ENCODE measurements at places on chromosomes 5 and 9.

- no peak for DNase-seq
These were observed 187.7 kb downstream of the PIK3R1 start for GRCh38 chr5:68403301-68403700.

DNA sequence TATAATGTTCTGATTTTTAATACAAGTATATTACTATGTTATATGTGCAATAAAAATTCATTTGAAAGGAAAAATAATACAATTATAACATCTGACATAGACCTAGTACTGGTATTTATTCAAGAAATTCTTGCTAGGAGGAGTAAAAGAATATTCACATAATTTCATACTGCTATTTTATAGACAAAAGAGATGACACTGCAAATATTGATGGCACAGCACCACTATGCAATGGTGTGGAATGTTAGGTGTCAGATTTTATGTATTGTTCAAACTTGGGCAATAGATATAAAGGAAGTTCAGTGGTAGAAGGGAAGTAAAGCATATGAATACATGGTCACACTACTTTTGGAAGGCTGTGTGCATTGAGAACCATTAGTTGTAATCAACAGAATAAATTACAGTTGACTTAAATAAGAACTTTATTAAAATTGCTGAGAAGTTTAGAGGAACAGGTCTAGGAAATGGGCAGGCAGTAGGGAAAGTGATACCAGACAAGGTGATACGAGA, 143.9 kb downstream of the OR2K2 start:
- DNase-seq: no peak

- no peak for DNase-seq
These were observed 110.9 kb upstream of the BASP1 start for GRCh38 chr5:17106521-17106920.

- DNase-seq: no peak
These were observed 31.1 kb downstream of the FOXD1 start for GRCh38 chr5:73417303-73418034.

GRCh38 chr9:4119778-4120554, 179.9 kb downstream of the GLIS3 start:
- DNase-seq: no peak

DNA sequence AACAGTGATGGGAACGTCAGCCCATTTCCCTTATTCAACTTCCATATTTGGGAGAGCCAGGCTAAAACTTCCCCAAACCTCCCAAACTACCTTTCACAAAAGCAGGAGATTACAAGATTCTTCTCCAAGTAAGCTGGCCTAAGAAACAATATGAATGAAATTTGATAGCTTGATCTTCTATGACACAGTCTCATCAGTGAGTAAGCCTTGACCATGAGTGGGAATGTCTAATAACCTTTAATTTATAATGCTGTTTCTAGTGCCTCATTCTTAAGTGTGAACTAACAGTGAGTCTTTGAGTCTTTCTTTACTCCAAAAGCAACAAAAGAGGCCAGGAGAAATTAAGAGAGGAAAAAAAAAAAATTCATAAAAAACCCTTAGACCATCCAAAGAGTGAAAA, 1379.9 kb downstream of the EFNA5 start:
- no peak for DNase-seq

GRCh38 chr5:149816661-149817060, 86.6 kb downstream of the PPARGC1B start:
- DNase-seq: no peak

DNA sequence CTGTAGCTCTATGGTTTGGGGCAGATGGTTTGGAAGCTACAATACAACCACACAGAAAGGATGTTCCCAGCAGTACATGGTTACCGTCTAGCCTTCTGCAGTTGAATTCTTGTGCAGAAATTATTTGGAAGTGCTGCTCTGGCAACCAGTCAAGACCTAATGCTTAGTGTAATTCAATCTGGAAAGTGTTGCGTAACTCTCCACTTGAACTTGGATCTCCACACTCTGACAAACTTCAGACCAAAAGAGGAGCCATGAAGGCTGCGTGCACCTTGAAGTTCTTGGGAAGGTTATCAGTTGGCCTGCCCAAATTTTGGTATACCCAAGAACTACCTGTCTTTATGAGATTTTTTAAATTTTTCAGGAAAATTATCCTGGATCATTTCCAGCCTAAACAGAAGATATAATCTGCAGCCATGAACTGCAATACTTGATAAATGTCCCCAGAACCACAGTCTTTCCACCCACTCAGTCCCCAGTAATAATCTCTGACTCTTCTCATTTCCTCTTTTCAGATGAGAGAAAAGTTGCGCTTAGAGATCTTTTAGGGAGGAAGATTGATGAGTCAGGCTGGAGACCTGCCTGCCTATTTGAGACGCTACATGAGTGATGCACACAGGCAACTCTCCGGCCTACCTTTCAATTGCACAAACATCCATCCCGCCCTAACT, 159.9 kb downstream of the FANCC start:
- DNase-seq: no peak

DNA sequence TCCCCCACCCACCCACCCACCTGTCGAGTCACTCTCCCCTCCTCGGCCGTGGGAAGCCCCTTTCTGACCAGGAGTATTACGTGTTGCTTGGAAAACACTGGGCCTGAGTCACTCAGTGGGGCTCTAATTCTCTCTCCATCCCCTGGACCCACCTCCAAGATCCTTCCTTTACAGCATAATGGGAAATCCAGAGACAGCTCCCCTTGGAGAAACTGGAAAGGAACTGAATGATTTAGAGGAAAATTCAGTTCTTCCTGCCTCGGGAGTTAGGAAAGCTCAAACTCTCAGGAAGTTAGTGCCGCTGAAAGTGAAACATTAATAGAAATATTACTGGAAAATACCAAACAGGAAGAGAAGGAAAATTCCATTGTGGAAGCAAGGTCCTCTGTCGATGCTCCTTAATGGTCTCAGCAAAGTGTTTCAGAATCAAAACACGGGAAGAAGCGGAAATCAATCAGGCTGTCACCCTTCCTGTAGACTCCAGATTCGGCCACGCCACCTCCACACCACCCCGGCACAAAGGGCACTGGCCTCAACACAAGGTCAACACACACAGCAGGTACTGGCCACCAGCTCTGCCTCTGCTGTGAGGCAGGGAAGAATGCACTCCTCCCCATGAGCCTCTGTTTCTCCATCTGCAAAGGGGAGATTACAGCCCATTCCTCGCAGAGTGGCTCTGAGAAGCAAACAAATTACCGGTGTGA, 9.6 kb downstream of the SHB start:
- DNase-seq: no peak

GRCh38 chr5:179023528-179024189, at the start of gene ZNF879:
Gene ZNF879, plus strand, starts transcription at chr5:179023804. Its CDS starts 1,201 bp downstream, at chr5:179025005.
- peak; percentile 85 for DNase-seq

DNA sequence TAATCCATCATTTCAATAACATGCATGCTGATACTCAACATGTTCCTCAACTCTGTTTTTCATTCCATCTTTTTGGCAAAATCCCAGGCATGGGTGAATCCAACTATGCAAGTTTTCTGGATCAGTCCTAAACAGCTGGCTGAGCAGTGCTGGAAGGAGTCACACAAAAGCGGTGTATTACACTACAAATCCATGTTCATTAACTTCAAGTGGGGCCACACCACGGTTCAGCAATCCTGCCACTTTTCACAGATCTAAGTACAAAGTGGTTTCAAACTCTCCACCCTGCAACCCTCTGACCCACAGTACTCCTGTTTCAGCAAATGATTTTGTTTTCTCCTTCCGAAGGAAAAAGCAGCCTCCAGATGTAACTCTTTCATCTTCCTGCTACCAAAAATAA, 222.5 kb downstream of the EPB41L4A start:
- DNase-seq: no peak

- DNase-seq: no peak
These were observed at the start of gene SEMA6A for GRCh38 chr5:116574367-116575325. Gene SEMA6A, minus strand, starts transcription at chr5:116574823. Its CDS starts 69,879 bp downstream, at chr5:116504944.

DNA sequence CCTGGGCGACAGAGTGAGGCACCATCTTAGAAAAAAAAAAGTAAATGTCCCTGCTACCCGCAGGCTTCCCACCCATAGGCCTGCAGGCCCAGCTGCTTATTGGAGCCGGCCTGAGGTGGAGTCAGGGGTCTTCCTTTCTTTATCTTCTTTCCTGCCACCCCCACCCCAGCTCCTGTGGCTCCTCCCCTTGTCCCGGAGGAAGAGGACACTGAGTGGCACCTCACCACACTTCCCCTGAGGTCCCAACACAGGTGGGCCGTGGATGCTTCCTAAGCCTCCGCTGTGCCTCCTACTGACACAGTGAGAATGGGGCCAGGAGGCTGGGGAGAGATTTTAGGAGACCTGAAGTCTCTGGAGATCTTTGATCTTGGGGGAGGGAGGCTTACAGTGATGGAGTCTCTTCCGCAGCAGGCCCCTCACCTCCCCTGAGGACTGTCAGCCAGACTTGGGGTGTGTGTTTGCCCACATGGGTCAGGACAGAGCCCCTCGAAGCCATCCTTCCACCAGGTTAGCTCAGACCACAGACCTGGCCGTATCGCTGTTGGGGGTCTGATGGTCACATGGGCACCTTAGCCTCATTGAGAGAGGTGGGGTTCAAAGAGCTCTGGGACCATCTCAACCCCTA, 135.4 kb upstream of the IER5L start:
- no peak for DNase-seq

- no peak for DNase-seq
These were observed 133.7 kb upstream of the IQGAP2 start for GRCh38 chr5:76269259-76269931.

GRCh38 chr9:79237861-79238260, 333.9 kb upstream of the TLE4 start:
- no peak for DNase-seq

GRCh38 chr9:38107405-38107804, 38.4 kb upstream of the SHB start:
- no peak for DNase-seq

DNA sequence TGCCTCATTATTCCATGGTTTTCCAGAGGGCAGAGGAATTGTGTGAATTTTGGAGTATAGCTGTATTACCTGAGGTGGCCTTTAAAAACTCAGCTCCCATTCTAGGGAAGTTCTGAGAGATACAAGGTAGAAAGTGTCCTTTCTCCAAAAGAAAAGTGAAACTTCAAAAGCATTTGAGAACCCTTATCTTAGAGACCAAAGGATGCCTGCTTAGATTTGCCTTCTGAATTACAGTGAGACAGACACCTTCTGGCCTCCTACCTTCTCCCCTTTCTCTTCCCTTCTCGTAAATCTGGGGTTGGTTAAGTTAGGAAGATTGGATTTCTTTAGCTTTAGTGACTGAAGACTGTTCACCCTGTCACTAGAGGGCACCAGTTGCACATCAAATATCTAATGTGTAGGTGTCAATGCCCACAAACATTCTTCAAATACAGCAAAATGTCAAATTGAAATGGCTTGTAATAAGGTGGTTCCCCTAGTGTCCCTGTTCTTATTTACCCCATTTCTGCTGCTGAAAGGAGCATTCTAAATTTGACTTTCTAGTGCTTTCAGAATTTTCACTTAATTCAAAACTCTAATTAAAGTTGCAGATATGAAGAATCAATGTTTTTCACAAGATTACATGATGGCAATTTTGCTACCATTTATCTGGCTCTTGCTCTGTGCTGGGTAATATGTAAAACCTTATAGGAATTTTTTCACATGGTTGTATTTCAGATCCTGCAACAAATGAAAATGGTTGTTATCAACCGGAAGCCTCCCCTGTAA, 46.7 kb downstream of the PRRC1 start:
- peak; percentile 18 for DNase-seq

GRCh38 chr5:51043745-51044144, 339.5 kb upstream of the ISL1 start:
- no peak for DNase-seq

- peak; percentile 16 for DNase-seq
These were observed 2.0 kb downstream of the LARP1 start for GRCh38 chr5:154756868-154757813.

GRCh38 chr9:23477908-23478307, 348.1 kb downstream of the ELAVL2 start:
- no peak for DNase-seq

DNA sequence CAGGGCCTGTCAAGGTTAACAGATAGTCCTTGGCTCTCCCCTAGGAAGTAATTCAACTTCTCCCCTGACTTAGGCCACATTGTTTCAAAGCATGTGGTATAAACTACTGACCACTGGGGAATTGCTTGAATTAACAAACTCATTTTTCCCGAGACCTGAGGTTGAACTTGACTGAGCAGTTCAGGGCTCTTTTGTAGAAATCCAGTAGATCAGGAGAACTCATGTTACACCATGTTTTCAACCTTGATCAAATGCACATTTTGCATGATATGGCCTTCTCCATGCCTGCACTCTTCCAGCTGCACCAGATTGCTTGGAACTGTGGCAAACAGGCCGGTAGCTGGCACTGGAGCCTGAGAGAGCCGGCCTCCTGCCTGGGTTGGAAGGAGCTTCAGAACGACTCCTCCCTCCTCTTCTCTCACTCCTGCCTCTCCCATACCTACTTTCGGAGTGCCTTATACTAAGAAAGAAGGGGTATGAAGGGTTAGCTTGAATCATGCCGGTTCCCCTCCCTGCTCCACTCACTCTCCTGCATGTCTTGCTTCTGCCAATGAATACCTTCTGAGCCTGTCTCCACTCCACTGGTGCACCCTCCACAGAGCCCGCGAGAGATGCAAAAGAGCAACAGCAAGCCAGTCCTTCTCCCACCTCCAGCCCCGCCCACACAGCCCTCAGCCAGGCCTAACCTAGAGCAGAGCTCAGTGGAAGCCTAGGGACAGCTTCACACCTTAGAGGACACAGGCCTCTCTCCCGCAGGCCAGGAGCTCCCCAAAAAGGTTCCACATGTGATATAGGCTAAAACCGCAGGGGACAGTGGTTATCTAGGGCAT, 159.4 kb downstream of the MACROH2A1 start:
- no peak for DNase-seq

DNA sequence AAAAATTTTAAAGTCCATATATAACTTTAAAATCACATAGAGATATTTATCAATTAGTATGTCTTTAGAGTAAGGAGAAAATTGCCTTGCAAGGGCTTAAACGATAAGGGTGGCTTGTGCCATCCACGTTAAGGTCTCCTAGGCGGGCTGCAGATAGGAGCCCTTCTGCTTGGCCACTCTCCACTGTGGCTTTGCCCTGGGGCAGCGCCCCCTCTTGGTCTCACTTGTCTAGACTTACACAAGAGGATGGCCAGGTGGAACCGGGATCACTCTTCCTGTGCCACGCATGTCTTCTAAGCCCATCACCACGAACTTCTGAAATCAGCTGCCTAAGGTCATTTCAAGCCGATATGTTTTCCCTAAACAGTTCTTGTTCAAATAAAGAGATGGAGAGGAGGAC, 2.9 kb downstream of the FPGS start:
- no peak for DNase-seq

DNA sequence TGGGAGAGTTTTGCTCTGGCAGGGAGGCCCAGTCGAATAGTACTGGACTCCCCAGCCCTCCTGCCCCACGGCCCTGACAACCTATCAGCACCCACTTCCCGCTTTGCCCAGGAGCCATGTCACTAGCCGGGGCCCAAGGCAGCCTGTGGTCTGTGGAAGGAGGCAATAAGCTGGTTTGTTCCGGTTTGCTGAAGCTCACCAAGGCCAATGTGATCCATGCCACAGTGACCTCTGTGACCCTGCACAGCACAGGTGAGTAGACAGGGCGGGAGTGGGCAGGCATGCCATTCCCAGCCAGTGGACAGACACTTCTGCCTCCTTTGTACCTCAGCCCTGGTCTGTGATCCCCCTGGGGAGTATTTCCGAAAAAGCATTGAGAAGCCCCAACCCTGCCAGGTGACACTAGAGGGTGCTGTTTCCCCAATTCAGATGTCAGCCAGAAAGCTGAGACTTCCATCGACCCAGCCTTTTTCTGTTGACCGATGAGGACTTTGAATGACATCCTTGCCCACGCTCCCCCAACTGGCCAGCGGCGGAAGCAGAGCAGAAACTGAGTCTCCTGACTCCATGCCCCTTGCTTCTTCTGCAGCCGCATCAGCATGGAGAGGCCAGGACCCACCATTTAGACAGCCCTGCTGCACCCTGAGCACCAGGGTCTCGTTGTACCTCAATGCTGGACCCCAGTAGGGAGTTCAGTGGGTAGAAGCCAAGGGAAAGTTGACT, 9.6 kb downstream of the PCYOX1L start:
- peak; percentile 11 for DNase-seq

Data from stimulated activated CD8-positive, alpha-beta memory T cell treated with anti-CD3 and anti-CD28 coated beads, Interleukin-15, amount 100 ng/mL, for 1 hour (primary cell).